ENCODE measurements at places on chromosomes 6 and 20.

- peak; percentile 86 for DNase-seq
Measured at GRCh38 chr6:42045538-42046460, 4.5 kb upstream of the TAF8 start.

GRCh38 chr20:56195946-56196345 is 52.6 kb upstream of the MC3R start:
- DNase-seq: no peak

GRCh38 chr6:133891149-133891926 is 2.4 kb downstream of the TCF21 start:
- no peak for DNase-seq

- no peak for DNase-seq
Measured at GRCh38 chr6:104251651-104252050, 608.1 kb downstream of the HACE1 start.

DNA sequence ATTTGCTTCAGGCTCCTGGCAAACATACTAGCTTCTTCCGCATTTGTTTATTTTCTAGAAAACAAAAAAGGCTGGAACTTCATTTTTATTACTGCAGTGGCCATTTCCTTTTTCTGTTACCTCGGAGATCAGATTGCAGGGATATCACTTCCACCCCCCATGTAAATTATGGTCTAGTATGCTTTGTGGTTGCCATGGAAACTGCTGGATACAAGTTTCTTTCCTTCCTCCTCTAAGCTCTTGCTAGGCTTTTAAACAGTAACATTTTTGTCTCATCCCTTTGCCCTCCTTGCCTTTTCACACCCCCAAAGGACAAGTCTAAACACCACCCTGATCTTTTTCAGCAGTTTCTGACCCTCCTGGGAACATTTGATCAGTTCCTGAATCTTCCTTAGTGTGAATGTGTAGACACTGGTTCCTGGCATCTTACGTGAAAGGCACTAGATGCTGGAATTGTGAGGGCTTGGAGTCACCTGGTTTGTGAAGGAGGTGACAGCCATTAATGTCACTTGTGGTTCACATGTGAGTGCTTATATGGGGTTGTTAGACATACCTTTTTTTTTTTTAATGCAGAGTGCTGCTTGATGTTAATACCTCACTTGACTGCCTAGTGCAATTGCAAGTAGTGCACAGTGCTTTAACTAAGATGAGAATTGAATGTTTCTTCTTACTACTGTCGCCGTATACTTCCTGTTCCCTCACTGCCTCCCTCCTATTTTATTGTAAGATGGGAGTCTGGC is 181.6 kb downstream of the JARID2 start:
- peak; percentile 37 for DNase-seq

GRCh38 chr6:139439349-139439748 is 64.9 kb upstream of the CITED2 start:
- no peak for DNase-seq

DNA sequence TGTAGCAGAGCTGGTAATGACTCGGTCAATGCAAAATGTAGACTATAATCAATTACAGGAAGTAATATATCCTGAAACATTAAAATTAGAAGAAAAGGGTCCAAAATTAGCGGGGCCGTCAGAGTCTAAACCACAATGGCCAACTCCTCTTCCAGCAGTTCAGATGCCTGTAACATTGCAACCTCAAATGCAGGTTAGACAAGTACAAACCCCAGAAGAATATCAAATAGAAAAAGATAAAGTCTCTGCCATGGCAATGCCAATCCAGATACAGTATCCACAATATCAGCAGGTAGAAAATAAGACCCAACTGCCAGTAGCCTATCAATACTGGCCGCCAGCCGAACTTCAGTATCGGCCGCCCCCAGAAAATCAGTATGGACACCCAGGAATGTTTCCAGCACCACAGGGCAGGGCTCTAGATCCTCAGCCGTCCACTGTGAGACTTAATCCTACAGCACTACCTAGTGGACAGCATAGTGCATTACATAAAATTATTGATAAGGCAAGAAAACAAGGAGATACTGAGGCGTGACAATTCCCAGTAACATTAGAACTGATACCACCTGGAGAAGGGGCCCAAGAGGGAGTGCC is 158.4 kb downstream of the GPX5 start:
- DNase-seq: no peak

DNA sequence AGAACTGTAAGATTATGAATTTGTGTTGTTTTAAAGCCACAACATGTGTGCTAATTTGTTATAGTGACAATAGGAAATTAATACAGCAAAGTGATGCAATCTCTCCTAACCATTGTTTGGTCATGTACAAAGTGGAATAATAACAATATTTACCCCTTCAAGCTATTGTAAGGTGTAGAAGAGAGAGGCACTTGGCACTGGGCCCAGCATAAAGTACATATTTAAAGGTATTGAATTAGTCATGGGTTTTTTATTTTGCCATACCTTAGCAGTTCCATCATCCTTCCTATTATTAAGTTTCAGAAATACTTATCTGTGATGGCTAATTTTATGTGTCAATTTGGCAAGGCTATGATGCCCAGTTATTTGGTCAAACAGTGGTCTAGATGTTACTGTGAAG is 322.4 kb upstream of the TSHZ2 start:
- no peak for DNase-seq

GRCh38 chr20:58984691-58985090 is 3.6 kb downstream of the NELFCD start:
- DNase-seq: no peak

DNA sequence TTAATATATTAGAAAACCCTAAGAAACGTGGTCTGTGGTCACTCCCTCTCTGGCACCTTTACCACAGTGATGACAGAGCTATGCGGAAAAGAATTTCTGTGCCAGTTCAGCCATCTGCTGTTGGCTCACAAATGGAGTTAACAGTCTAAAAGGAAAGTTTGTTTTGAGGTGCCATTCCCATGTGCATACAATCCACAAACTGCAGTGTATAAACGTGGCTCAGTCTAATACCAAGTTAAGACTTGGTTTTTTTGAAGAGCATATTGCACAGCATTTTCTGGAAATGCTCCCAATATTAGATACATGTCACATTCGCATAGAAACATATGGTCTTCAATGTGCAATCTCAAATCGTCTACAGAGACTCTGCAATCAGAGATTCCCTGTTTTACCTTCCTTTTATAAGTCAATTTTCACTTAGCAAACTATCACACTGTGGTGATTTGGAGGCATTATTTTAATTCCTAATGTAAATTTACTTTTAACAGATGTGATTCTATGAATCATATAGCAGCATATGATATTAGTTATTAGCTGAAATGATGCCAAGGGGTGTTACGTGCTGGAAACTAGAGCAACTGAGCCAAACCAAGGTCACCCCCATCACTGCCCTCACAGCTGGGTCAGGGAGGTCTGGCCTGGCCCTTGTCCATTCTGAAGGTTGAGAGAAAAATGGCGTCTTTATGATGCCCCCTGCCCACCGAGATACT is 383.5 kb downstream of the PRKN start:
- DNase-seq: no peak

DNA sequence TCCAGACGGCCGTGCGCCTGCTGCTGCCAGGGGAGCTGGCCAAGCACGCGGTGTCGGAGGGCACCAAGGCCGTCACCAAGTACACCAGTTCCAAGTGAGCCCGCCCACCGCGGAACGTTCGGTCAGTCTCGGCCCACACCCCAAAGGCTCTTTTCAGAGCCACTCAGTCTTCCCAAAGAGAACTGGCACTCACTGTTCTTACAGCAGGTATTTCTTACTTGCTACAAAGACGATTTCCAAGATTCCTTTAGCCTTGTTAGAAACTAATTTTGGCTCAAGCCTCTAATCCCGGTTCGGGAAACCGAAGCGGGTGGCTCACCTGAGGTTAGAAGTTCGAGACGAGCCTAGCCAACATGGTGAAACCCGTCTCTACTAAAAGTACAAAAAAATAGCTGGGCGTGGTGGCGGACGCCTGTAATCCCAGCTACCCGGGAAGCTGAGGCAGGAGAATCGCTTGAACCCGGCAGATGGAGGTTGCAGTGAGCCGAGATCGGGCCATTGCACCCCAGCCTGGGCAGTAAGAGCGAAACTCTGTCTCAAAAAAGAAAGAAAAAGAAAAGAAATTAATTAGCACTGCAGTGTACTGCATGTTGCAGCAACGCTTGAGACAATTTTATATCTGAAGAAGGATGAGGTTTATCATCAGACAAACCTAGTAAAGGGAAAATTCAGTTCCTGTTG is 73.1 kb downstream of the OR2B2 start:
- DNase-seq: no peak

DNA sequence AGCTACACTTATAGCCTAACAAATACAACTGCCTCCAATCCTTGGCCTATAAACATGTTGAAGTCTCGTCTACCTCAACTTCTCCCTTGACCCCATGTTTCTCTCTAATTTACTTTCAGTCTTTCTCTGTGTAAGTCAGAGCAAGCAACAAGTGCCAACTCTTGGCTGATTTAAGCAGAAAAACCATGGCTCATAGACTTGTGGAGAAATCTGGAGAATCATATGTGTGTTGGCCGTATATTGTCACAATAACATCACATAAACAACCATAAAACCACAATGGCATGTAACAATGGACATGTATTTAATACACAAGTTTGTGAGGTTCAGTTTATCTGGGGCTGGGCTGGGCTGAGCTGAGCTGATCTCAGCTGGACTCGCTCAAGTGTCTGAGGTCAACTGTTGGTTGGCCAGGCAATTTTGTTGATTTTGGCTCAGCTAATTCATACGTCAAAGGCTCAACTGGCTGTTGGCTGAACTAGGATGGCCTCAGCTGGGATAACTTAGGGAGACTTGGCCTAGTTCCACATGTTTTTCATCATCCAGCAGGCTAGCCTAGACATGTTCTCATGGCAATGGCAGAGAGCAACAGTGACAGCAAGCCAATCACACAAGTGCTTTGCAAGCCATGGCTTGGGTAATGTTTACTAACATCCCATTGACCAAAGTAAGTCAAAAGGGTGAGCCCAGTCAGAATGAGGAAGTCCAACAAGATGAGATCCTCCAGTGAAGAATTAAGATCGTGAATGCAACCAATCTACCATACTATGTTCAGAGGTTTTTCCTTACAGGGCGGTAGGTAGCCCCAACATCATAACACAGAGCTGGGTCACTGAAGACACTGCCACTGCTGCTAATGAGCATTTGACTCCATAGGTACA is 12.9 kb upstream of the TBC1D22B start:
- DNase-seq: no peak

DNA sequence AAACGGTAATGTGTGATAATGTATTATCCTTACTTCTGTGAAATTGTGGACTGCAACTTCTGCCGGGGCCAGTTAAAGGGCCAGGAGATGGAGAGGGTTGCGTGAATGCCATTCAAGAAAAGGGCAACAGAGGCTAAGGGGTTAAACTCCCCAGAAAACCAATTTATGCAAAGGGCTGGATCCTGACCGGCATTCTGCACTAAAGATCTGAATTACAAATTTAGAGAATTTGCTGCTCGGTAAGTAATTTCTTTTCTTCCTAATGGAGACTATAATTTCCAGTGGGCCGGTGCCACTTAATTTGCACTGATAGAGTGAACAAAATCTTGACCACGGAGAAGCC is 130.1 kb downstream of the BCAS1 start:
- DNase-seq: no peak

DNA sequence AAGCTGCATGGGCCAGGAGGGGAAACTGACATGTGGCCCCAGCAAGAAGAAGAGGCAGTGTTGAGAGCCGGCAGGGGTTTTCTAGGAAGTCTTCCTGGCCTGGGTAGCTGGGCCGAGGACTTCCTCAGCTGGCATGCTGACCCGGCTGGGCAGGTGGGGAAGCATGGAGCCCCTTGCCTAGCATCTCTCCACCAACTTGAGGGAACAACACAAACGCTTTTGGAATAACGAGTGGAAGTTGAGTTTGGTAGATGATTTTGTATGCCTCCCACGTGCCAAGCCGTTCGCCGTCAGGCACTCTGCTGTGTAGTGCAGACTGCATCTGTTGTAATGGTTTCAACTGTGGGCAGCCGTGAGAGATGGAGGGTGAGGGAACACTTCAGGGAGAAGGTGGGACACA is 7.3 kb downstream of the TMEM181 start:
- DNase-seq: no peak

- no peak for DNase-seq
Measured at GRCh38 chr6:117469356-117469755, 13.1 kb upstream of the DCBLD1 start.

All from CD4-positive, alpha-beta T cell treated with Interleukin-4 for 1 hour (primary cell).